MG63 (cell line): ENCODE measurements at places on chromosomes 3 and 15.
A peak's percentile ranks its signal among the peaks of the same experiment; 100 is the strongest.

DNA sequence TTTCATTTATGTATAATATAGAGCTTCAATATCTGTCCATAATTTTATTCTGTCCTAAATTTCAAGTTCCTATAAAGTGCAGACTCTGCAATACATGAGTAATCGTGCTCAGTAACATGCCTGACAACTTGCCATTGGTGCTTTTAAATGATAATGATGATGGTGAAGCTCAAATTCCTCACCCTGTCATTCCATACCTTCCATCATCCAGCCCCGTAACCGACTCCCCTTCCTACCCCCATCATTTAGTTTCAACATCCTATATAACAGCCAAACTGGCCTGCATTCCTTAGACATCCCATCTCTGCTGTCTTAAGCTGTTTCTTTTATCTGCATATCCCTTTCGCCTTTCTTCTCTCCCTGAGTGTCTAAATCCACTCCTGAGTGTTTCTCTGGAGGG lies 67.2 kb upstream of the DLG1 start:
- no peak for DNase-seq

DNA sequence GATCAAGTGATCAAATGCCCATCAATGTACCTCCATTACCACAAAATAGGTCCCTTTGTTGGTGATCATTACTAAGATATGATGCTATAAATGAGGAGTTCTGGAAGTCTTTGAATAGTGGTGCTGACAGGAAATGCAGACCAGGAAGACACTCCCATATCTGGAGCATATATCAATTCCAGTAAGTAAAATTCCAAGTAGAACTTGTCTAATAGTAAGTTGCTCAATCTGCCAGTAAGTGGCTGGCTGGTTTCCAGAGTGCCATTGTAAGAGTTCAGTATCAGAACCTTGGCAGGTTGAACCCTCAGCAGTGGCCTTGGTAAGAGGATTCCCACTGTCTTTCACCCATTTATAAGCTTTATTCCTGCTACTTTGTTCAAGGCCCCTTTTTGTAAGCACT lies 379.9 kb upstream of the RBMS3 start:
- DNase-seq, result no peak

DNA sequence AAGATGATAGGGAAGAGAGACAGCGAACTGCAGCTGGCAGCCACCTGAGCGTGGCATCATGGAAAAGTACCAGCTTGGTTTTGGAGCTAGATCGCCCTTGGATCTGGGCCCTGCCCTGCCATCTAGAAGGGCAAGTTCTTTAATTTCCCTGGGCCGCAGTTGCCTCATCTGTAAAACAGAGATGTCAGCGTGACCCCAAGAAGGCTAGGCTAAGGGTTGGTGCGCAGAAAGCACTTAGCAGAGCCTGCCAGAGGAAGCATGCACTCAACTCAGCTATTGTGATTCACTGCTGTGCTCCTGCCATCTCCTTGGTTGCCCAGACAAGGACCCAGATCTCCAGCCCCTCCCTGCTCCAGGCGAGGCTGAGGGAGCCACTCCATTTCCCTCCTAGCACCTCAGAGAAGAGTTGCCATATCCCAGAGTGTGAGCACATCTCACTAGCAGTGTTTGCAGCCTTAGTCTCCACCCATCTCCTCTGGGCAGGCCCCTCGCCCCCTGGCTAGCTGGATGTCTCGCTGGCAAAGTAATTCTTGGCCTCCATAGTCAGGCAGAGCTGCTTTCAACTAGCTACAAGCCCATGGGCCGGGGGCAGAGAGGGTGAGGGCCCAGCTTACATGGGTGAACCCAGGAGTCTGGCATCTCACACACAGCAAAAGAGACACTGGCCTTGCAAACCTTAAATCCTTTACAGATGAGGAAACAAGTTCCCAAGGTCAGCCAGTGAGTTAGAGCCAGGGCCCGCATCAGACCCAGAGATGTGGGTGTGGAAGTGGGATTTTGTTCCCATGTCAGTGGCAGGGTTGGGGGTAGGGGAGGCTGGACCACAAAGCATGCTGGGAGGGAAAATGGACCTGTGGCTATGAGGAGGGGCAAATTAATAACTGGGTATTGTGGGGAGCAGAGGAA lies 280.7 kb upstream of the TLE3 start:
- peak; percentile 38 for DNase-seq

DNA sequence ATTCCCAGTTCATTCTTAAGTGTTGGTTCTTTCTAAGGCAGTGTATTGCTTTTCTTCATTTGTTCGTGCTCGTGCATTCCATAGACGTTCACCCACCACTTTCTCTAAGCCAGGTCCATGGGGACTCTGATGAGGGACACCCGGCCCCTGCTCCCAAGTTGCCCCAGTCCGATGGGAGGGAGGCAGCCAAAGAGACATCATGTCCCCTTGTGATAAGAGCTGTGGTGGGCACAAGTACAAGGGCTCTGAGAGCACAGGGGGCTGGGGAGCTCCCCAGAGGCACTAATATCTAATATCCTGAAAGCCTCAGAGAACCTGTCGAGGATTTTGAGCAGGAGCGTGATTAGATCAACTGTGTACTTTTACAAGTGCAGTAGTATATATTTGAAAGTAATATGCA lies 6.3 kb downstream of the SPSB4 start:
- no peak for DNase-seq

DNA sequence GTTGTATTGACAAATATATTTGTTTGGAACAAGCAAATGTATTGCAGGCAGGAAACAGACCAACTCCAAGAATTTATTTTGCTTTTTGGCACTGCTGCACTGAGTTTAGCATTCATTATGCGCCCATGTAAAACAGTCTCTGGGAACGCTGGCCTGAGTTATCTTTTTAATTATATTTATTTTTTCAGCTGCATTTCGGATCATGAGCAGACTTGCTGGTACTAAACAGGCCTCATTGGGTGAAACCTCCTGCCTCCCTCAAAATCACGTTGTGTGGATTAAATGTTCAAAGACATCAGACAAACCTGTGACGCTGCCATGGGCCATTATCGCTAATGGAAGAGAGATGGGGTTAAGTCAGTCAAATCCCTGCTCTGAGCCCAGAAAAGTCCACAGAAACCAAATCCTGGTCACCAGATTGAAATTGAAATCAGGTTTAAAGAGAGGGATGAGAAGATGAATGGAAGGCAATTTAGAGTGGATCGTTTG lies 511.1 kb upstream of the PROK2 start:
- DNase-seq, result no peak

DNA sequence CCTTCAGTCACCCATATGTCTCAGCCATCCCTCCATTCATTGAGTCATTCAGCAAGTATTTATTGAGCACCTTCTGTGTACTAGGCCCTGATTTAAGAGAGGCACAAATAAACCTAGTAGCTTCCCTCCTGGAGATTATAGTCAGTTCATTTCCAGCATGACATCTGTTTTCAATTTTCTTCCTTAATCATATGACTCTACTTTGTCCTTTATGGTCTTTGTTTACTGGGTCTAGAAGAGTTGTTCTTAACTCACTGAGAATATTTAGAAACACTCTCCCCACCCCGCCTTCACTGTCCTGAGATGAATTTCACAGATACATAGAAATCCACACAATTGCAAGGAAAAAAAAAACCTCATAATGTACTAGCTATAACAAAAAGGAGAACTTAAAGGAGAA lies 44.8 kb upstream of the ADAMTS9 start:
- DNase-seq, result no peak

DNA sequence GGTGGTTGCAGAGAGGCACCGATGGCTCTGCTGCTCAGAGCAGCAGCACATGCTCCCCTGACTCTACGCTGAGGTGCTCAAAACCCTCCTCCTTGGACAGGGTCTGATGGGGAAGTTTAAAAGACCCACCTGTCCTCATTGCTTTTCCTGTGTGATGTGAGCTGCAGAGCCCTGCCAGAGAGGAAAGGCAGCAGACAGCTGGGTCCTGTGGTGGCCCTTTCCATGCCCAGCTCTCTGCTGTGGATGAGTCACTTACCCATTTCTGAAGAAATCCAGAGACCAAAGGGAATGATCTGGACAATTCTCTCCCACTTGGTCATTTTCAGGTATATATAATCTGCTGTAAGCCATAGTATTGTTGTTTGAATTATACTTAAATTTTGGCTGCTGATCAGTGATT lies 121.7 kb downstream of the CHDH start:
- DNase-seq, result no peak

GRCh38 chr15:68818769-68819494 lies 1.8 kb downstream of the ANP32A start:
- peak; percentile 49 for DNase-seq

DNA sequence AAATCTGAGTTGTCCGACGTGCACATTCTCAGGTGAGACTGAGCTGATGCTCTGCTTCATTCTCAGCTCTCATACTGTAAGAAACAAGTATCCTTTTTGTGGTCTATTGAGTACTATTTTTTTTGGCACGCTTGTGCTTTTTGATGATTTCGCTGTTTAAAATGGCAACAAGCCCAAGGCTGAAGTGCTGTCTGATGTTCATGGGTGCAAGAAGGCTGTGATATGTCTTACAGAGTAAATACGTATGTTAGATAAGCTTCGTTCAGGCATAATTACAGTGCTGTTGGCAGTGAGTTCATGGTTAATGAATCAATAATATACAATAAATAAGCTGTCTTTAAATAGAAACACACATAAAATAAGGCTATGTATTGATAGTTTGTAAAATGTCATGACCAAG lies 27.2 kb downstream of the AQR start:
- DNase-seq, result peak; percentile 7

- DNase-seq, result no peak
Observed at GRCh38 chr15:73782344-73782959, 29.3 kb upstream of the INSYN1 start.

- peak; percentile 86 for DNase-seq
Observed at GRCh38 chr15:99507504-99508310, 58.1 kb upstream of the MEF2A start.

- no peak for DNase-seq
Observed at GRCh38 chr3:113266738-113267137, 55.4 kb downstream of the BOC start.

- DNase-seq, result peak; percentile 9
Observed at GRCh38 chr3:139113231-139113992, 68.7 kb upstream of the PRR23C start.

DNA sequence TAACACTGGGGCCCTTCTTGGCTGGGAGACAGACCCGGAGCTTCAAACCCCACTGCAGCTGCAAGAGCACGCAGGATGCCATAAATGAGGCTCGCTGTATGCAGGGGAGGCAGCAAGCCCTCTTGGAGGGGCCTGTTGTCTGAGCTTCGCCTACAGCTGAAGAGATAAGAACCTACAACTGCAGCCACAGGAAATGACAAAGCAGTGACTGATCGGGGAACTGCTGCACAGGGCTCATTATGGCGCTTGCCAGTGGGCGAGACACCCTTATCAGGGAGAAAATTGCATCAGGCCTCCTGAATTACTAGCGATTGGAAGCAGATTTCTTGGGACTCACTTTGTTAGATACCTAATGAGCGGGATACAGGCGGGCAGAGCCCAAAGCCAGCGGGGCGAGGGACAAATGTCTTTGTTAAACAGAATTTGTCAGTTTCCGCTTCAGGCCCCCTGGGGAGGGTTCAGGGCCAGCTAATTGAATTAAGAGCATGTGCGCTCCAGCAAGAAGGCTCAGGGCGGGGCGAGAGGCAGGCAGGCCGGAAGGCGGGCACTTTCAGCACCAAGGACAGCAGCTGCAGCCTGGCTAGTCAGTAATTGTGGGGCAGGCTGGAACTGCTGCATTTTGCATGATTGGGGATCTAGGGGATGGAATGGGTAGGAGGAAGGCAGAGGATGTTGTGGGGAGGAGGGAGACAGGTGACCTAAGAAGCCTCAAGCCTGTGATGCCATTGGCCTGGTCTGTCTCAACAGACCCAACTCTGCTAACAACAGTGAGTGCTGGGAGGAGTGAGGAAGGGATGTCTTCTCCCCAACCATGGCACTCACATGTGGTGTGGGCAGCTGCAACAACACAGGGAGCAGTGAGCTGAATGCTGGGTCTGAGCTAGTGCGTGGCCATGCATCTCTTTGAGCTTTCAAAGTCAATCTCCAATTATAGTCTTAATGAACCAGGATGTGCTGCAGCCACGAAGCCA lies 55.3 kb downstream of the CCDC33 start:
- DNase-seq, result peak; percentile 72

DNA sequence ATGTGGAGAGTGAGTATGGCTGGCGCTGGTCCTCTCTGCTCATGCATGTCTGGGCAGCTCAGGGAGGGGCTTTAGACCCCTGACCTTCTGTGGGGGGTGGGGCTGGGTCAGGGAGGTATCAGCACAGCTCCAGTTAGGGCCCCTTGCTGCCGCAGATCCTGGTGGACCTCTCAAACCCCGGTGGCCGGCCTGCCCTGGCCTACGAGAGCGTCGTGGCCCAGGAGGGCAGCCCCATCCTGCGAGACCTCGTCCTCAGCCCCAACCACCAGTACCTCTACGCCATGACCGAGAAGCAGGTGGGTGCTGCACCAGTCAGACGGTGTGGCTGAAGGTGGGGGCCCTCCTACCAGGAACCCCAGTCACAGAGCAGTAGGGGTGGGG lies 20.2 kb downstream of the PLXNA1 start:
- no peak for DNase-seq

DNA sequence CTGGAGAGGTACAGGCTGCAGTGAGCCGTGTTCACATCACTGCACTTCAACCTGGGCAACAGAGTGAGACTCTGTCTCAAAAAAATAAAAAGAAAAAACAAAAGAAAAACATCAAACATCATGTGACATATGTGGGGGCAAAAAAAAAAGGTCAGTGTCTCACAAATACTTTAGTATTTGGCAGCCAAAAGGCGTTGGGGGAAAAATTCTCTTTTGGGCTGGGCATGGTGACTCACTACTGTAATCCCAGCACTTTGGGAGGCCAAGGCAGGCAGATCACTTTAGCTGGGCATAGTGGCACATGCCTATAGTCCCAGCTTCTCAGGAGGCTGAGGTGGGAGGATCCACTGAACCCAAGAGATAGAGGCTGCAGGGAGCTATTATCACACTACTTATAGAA lies 47.6 kb downstream of the TMCC1 start:
- peak; percentile 72 for DNase-seq

DNA sequence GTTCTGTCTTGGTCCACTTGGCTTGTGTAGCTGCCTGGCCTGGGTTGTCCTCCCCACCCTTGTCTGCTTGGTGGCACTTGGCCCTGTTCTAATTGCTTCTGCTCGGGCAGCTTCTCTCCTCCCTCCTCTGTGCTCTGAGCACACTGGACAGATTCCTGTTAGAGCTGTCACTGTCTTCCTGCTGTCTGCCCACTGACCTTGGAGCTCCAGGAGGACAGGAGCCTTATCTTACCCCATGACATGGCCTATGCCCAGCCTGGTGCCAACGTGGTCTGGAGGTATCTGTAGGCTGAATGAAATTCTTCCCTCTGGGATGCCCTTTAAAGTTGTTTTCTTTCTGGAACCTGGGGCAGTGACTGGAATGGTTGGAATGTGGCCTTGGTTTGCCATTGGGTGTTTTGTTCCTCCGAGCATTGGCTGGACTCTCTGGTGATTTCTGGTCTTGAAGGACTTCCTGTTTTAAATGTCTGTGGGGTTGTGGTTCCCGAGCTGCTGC lies 94.1 kb downstream of the FAM43A start:
- DNase-seq, result no peak

GRCh38 chr3:64303881-64304280 lies 78.6 kb upstream of the PRICKLE2 start:
- DNase-seq, result no peak

DNA sequence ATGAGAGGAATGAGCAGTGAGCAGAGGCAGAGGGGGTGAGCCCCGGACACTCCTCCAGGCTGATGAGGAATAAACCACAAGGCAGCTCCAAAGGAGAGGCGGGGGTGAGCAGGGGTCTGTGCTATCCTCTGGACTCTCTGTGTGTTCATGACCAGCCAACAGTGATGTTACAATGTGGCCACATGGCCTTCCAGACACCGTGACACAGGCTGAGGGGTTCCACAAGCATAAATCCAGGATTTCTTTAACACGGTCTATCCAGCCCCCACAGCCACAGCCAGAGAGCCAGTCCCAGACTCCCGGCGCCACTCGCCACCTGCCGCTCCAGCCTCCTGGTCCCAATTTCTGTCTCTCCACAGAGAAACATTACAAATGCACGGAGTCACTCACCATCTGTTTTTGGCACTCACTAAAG lies 24.4 kb downstream of the XXYLT1 start:
- DNase-seq, result no peak
